ENCODE measurements at places on chromosomes 2 and 18.

- DNase-seq, result peak; percentile 63
Observed at GRCh38 chr2:42047488-42048298, at the start of gene PKDCC. TSS of gene PKDCC (plus strand) at chr2:42048021. CDS start at chr2:42048200, 179 bp downstream.

GRCh38 chr2:3283206-3283605 is 94.4 kb downstream of the EIPR1 start:
- DNase-seq, result no peak

- DNase-seq, result no peak
Observed at GRCh38 chr2:177466337-177467195, 74.0 kb downstream of the AGPS start.

DNA sequence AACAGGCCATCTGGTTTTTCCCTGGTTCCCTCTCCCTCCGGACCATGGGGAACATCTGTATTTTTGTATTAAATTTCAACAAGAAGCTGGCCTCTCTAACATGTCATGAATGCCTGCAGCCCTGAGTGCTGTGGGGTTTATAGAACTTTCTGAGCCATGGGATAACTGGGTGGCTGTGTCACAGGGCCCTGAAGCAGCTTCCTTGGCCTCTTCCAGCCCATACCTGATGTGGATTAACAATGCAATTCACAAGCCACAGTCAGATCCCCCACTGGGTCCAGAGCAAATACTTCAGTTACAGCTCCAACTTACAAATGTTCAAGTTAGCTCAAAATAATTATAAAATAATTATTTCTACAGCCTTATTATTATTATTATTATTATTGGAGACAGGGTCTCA is 307.8 kb upstream of the CELF4 start:
- no peak for DNase-seq

- DNase-seq, result no peak
Observed at GRCh38 chr18:47936952-47937351, 6.5 kb upstream of the SMAD2 start.

- DNase-seq, result no peak
Observed at GRCh38 chr2:69185807-69186206, 172.8 kb downstream of the ANTXR1 start.

DNA sequence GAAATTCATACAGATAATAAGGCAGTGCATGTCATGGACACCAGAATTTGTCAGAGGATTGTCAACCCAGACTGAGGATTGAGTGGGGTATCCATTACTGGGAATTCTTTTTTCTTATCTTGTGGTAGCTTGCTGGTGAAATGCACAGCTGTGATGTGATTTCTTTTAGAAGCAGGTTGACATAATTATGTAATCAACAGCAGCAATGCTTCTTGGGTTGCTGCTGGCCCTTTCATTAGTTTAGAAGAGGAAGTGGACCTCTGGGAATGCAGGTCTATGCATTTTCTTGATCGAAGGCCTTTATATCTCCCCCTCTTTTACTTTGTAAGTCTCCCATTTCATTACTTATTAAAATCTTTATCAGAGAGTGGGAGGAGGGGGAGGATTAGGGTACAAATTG is 319.9 kb downstream of the AGPS start:
- DNase-seq, result no peak

GRCh38 chr18:57433482-57433881 is 1.7 kb upstream of the ONECUT2 start:
- no peak for DNase-seq

DNA sequence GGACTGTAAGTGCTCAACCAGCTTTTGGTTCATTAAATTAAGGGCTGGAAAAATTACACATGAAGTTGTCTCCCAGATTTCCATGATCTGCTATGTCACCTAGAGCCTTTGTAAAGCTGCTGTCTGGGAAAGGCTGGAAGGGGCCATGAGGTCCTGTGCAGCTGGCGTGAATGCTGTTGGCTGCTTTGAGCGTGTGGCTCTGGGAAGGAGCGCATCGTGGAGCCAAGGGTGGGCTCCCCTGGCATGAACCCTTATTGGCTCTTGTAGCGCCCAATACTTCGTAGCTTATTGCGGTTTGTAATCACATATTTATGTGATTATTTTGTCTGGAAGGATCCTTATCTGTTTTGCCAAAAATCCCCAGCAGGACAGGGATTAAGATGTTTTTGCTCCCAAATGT is 70.5 kb upstream of the LMAN1 start:
- no peak for DNase-seq

GRCh38 chr2:54471221-54471711 is 15.1 kb downstream of the SPTBN1 start:
- peak; percentile 35 for DNase-seq

DNA sequence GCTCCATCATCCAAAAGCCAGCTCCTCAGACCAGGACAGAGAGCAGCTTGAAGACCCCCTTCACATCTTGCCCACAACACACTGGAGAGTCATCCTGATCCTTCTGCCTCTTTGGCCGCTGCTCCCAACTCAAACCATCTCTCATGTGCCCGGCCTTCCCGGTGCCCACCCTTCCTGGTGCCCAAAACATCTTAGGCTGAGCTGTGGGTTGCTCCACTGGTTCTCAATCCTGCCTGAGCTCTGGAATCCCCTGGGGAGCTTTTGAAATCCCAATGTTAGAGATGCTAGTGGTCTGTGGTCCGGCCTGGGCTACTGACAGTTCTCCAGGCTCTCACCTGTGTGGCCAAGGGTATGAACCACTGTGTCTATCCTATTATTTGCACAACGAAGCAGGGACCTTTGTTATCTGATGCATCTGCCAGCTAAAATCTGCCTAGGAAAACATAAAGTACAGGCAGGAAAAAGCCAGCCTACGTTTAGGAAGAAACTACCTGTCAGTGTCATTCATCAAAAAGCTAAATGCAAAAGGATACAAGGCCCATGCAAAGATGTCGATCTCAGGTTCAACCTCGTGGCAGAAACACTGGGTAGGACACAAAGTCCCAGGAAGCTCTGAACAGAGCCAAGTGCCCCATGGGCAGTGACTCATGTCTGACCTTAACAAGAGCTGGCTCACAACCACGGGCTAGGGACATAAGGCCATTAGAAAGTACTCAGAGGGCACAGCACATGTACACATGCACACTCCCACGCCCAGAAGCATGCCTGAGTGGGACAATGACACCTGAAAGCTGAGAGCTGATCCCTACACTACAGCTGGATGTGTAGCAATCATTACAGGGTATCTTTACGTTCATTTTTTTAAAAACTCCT is 30.8 kb downstream of the TBC1D8 start:
- DNase-seq, result peak; percentile 35

- no peak for DNase-seq
Observed at GRCh38 chr2:218366621-218367414, 10.2 kb downstream of the CATIP start.

GRCh38 chr2:217830061-217830460 is 172.7 kb downstream of the TNS1 start:
- DNase-seq, result no peak

GRCh38 chr2:84808279-84808678 is 72.6 kb downstream of the TRABD2A start:
- peak; percentile 24 for DNase-seq

DNA sequence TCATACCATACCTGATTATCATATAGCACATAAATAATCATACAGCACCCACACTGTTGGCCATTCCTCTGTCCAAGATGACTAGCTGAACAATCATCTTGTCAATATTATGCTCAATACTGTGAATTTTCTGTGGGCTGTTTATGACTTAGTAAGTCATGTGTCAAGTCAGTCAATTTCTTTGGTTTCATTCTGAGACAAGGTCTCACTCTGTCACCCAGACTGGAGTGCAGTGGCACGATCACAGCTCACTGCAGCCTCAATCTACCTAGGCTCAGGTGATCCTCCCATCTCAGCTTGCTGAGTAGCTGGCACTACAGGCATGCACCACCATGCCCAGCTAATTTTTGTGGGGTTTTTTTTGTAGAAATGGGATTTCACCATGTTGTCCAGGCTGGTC is 5.7 kb downstream of the MCM6 start:
- DNase-seq, result peak; percentile 28
